Activated CD4-positive, alpha-beta T cell treated with anti-CD3 and anti-CD28 coated beads, Interleukin-2, amount 50 U/mL, for 16 hours (primary cell): ENCODE measurements at places on chromosomes 3 and 15.

GRCh38 chr3:63974451-63974850, 48.8 kb downstream of the PSMD6 start:
- no peak for DNase-seq

- no peak for DNase-seq
These were observed 82.3 kb downstream of the TNIK start for GRCh38 chr3:171377859-171378258.

DNA sequence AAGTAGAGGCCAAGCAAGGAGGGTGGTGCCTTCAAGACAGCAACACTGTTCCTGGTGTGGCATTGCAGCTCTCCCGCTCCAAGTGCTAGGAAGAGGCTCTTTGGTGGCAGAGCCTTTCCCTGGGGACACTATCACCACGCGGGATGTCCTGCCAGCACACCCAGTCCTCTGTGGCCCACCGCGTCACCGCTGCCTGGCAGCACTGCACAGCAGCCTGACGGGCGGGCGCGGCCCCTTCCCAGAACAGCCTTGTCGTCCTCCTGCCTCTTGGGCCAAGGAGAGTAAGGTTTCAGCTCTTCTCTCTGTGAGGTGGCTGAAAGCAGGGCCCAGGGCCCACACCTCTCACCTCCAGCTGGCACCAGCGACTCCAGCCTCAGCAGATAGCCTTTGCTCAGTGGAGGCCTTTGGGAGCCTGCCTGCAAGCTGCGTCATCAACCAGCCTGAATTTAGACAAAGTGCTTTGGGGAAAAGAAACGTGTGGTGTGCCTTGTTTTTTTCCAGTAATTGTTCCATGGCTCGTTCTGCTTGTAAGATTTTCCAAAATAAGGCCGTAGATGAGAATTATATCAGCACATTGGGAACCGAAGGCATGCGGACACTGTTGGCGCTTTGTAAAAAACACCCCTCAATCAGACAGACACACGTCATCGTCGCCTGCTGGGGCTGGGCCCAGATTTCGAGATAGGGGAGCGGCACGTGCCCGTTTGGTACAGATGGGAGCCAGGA, 65.0 kb downstream of the AAGAB start:
- DNase-seq: no peak

DNA sequence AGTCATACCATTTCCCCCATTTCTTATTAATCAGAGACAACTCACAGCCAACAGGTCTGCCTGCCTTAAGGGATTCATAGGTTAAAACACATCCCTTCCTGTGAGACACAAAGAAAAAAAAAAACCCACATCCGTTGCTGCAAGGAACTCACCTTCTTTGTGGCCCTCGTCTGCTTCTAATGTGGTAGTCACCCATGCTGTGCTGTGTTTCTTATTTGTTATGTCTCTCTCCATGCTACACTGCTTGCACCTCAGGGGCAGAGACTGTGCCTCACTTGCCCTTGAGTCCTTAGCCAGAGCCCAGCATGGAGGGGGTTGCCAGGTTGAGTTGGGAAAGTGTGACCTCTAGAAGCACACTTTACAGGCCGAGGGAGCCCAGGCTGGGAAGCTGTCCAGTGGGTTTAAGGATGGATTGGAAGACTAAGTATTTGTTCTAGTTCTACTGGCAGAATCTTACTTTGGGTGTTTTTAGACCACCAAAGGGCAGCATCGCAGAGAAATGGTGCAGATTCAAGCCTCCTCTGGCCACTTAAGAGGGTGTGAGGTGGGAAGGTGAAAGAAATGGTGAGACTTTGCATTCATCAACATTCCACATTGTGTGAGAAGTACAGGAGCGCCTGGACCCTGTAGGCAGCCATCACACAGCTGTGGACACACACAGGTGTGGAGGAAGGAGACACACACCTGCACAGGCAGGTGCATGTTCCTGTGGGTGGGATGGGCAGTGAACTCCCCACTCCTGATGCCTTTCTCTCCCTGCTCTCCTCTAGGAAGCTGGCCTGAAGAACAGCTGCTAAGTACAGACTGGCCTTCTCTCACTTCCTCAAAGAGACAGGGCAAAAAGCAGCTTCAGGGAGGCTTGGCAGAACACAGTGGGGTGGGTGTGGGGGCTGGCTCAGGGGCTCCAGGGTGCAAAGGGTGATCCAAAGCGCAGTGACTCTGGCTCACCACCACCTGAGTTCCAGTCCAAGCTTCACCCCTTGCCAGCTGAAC, 48.8 kb downstream of the GLB1 start:
- peak; percentile 73 for DNase-seq

DNA sequence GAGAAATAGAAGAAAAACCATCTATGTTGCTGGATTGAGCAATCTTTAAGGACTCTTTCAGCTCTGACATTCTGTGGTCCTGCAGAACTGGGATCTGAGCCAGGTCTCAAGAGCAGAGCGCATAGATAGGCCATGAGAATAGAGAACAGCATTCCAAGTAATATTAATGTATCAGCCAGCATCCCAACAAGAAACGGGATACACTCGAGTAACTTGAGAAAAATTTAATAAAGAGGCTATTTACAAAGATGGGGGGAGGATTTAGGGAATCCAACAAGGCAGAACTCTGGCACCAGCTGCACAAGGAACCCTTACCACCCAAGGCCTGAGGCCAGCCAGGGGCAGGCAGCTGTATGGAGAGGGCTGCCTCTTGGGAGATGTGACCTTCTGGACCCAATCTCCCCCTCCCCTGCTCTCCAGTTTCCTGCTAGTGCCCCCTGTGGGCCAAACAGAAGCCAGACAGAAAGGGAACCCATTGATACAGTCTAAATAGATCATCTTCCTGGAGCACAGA, 8.2 kb downstream of the TMOD2 start:
- DNase-seq: no peak

DNA sequence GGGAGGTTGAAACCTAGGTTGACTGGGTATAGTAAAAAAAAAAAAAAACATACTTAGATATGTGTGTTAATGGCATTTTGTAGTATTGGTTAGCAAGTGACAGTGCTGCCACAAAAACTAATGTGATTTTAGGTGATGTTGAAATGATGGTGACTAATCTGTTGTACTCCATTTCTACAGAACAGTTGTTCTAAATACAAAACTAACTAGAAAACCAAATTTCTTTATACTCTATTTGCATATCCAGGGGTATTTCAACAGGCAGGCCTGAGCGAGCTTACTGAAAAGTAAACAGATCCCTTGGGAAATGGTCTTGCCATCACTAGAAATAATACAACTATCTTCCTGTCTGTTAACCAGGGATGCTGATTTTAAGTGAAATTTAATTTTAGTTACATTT, 20.5 kb downstream of the TSC22D2 start:
- DNase-seq: no peak

DNA sequence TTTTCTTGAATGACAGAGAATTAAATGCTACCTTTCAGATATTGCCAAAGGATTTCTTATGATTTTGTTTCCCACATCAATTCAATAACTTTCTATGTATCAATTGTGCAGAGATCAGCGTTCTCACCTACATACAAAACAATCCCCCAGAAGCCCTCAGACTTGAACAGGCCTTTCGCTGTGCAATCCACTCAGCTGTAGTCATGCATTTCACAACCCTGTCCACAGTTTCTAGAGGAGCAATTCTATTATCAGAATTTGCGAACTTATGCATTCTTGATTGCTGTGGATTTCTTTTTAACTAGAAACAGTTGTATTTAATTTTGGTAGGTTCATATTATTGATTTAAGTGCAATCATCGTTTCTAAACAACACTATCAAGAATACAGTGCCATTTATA, 13.7 kb upstream of the ALCAM start:
- DNase-seq: no peak
